ENCODE measurements at places on chromosomes 6 and 20. TPM values are rescaled to one million over a fixed set of nuclear protein-coding genes. Genes with fewer than 3 reads are reported as not detected.
A peak's percentile ranks its signal among the peaks of the same experiment; 100 is the strongest.

TRAPPC3L gene
- not detected for total RNA-seq

POPDC3 gene
- 6.0 TPM for total RNA-seq

CEBPB gene
- total RNA-seq = 22.6 TPM

FAM217B gene
- 22.8 TPM for total RNA-seq

CFAP206 gene
- total RNA-seq = not detected

RWDD2A gene
- total RNA-seq = 3.2 TPM

ZBTB9 gene
- 53.1 TPM for total RNA-seq

KHDC1L gene
- not detected for total RNA-seq

SEMG1 gene
- 2.0 TPM for total RNA-seq

DNA sequence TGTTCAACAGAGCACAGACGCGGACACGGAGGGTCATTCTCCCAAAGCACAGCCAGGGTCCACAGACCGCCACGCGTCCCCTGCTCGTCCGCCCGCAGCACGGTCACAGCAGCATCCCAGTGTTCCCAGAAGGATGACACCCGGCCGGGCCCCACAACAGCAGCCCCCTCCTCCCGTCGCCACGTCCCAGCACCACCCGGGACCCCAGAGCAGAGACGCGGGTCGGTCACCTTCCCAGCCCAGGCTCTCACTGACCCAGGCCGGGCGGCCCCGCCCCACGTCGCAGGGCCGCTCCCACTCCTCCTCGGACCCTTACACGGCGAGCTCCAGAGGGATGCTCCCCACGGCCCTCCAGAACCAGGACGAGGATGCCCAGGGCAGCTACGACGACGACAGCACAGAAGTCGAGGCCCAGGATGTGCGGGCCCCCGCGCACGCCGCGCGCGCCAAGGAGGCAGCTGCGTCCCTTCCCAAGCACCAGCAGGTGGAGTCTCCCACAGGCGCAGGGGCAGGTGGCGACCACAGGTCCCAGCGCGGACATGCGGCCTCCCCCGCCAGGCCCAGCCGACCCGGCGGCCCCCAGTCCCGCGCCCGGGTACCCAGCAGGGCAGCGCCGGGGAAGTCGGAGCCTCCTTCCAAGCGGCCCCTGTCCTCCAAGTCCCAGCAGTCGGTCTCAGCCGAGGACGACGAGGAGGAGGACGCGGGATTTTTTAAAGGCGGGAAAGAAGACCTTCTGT is 64.3 kb downstream of the FNDC1 start:
- no peak overlapping the region for H3K27ac ChIP-seq
- H3K4me3 ChIP-seq = peak overlapping the region; percentile 56
- H3K4me1 ChIP-seq = no peaks in the 10 kb centered on the region
- peak; percentile 62 for DNase-seq

DNA sequence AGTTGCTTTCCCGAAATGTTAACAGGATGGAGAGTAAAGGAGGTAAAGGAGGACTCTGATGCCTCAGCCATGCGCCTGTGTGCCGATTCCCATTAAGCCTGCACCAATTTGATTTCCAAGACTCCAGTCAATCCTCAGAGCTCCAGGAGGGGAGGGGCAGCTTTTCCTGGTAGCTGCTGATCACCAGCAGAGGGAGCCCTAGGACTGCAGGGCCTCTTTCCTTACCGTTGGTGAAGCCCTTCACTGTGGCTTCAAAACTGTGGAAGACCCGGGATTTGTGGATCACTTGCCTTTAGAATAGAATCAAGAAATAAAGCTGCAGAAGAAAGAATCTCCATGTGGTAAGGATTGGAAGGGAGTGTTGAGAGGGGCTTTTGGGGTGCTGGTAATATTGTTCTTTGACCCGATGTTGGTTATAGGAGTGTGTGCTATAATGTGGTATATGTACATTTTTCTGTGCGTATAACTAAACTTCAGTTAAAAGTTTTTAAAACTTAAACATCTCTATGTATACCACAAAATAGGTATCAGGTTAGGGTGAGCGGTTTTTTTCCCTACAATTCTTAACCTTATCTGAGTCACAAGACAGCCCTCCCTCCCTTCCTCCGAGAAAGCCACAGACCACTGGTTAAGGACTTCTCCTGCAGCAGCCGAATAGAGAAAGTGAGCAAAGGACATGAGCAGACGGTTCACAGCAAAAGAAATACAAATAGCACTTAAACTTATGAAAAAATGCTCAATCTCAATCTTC is 6.9 kb upstream of the OSER1 start:
- H3K36me3 ChIP-seq = no peaks in the 10 kb centered on the region
- no peak overlapping the region for H3K27ac ChIP-seq
- no peak overlapping the region for H3K4me3 ChIP-seq
- no peaks in the 10 kb centered on the region for H3K27me3 ChIP-seq
- peak; percentile 82 for DNase-seq

GRCh38 chr20:31560746-31561598 is 44.1 kb upstream of the ID1 start:
- no peak overlapping the region for H3K27ac ChIP-seq
- DNase-seq = no peak
- H3K4me3 ChIP-seq = no peak overlapping the region
- H3K4me1 ChIP-seq = no peaks in the 10 kb centered on the region
- H3K36me3 ChIP-seq = peaks cover 49% of the 10 kb centered on the region
- no peaks in the 10 kb centered on the region for H3K27me3 ChIP-seq

DNA sequence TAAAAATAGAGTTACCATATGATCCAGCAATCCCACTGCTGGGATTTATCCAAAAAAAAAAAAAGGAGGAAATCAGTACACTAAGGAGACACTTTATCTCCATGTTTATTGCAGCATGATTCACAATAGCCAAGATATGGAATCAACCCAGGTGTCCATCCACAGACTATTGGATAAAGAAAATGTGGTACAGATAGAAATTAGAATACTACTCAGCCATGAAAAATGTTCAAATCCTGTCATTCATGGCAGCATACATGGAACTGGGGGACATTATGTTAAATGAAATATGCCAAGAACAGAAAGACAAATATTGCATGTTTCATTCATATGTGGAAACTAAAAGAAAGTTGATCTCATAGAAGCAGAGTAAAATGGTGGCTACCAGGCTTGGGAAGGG is 75.3 kb downstream of the ERMARD start:
- H3K27me3 ChIP-seq = peaks cover 2% of the 10 kb centered on the region
- no peak for DNase-seq
- H3K4me3 ChIP-seq = no peak overlapping the region
- H3K4me1 ChIP-seq = peaks cover 5% of the 10 kb centered on the region

DNA sequence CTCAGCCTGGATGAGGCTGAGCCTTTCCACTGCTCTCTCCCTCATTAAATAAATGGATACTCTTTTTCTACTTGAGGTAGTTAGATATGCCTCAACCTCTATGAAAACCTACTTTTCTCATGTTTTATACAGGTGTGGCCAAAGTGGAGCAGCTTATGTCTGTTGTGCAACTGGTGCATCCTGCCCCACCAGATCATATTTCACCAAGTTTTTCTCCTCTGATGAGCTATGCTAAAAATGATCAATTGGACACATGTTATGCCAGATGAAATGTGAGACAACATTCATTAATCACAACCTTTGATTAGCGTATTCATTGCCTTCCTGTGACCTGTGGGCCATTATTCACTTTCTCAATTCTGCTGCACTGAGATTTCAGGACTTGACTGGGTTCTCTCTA is 106.9 kb upstream of the NEDD9 start:
- H3K4me1 ChIP-seq = no peaks in the 10 kb centered on the region
- no peak for DNase-seq
- no peaks in the 10 kb centered on the region for H3K36me3 ChIP-seq
- H3K27me3 ChIP-seq = no peaks in the 10 kb centered on the region

- H3K4me1 ChIP-seq = peaks cover 4% of the 10 kb centered on the region
- peak; percentile 73 for DNase-seq
- peaks cover 26% of the 10 kb centered on the region for H3K36me3 ChIP-seq
These were observed 96.9 kb downstream of the FAM120B start for GRCh38 chr6:170403451-170403850.

- DNase-seq = no peak
- peaks cover 11% of the 10 kb centered on the region for H3K4me1 ChIP-seq
- H3K36me3 ChIP-seq = no peaks in the 10 kb centered on the region
- H3K27ac ChIP-seq = no peak overlapping the region
These were observed 98.9 kb downstream of the FYN start for GRCh38 chr6:111774346-111774703.

GRCh38 chr20:12464036-12464435 is 544.7 kb upstream of the SPTLC3 start:
- no peaks in the 10 kb centered on the region for H3K27me3 ChIP-seq
- no peak overlapping the region for H3K27ac ChIP-seq
- peaks cover 4% of the 10 kb centered on the region for H3K4me1 ChIP-seq
- no peak for DNase-seq
- no peak overlapping the region for H3K4me3 ChIP-seq

DNA sequence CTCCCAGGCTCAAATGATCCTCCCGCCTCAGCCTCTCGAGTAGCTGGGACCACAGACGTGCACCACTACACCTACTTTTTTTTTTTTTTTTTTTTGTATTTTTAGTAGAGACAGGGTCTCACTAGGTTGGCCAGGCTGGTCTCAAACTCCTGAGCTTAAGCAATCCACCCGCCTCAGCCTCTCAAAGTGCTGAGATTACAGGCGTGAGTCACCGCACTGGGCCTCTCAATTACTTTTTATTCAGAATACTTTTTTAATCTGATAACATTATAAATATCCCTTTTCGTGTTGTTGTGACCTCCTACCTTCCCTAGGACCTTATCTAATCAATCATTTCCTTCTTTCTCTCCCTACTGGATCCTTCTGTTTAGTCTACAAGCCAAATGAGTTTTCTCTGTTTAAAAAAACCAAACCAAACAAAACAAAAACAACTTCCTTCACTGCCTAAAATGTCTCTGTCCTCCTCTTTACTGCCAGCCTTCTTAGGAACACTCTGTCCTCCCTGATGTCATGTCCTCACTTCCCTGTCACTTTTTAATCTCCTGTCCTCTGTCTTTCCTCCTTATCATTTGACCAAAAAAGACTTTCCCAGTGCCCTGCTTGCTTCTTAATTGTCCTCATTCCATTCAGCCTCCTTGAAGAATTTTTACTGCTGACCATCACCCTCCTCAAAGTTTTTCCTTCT is 85.0 kb downstream of the CAP2 start:
- no peak for DNase-seq
- no peaks in the 10 kb centered on the region for H3K27me3 ChIP-seq

GRCh38 chr6:27911956-27912446 is at the start of gene OR2B2:
Gene OR2B2 (minus strand): TSS chr6:27912396. CDS start chr6:27912319, 77 bp downstream.
- DNase-seq = no peak
- H3K4me3 ChIP-seq = no peak within 1 kb of the TSS
- H3K27me3 ChIP-seq = no peaks in the 10 kb centered on the region
- no peaks in the 10 kb centered on the region for H3K36me3 ChIP-seq

DNA sequence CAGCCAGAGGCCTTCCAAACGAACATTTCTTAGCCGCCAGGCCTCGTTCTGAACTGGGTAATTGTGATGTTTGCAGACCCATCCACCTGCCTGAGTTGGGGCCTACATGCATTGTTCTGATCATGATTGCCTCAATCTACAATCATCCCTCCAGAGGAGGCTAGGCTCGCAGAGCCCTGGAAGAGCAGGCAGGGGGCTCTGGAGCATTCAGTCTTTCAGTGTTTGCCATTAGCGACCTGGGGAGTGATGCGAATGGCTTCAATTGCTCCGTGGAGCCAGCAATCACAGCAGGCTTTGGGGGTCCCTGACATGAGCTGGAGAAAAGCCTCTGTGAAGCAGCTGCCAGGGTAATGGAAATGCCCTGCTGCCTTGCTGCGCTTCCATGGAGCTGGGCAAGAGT is 22.0 kb downstream of the SNAP25 start:
- H3K4me1 ChIP-seq = no peaks in the 10 kb centered on the region
- H3K36me3 ChIP-seq = no peaks in the 10 kb centered on the region
- DNase-seq = peak; percentile 50
- no peaks in the 10 kb centered on the region for H3K27me3 ChIP-seq

GRCh38 chr6:109372130-109372529 is 10.1 kb downstream of the CD164 start:
- no peaks in the 10 kb centered on the region for H3K27me3 ChIP-seq
- no peak overlapping the region for H3K4me3 ChIP-seq
- no peak overlapping the region for H3K27ac ChIP-seq
- no peak for DNase-seq
- H3K36me3 ChIP-seq = peaks cover 81% of the 10 kb centered on the region

- H3K4me1 ChIP-seq = 0 out of 2 replicates have a peak, but pooled peaks cover 3% of the 10 kb centered on the region
- H3K4me3 ChIP-seq = no peak overlapping the region
- no peaks in the 10 kb centered on the region for H3K27me3 ChIP-seq
- no peak overlapping the region for H3K27ac ChIP-seq
These were observed 699.3 kb downstream of the RNF144B start for GRCh38 chr6:19086480-19086879.

DNA sequence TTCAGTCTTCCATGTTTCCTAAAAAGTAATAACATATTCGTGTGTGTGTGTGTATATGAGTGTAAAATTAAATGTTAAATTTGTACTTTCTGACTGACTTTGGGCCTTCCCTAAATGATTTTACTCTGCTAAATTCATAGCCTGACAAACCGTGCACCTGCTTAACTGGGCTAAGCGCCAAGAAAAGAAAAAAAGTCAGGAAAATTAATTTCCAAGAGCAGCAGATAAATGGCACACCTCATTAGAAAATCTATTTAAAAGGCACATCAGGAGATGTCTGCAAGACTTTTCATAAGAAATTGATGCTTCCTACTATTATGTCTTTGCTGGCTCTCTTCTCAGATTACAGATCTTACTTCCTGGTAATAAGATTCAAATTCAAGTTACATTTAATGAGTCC is 72.4 kb downstream of the TRDN start:
- peaks cover 7% of the 10 kb centered on the region for H3K4me1 ChIP-seq
- DNase-seq = no peak
- H3K36me3 ChIP-seq = peaks cover 5% of the 10 kb centered on the region
- no peak overlapping the region for H3K27ac ChIP-seq
- H3K4me3 ChIP-seq = no peak overlapping the region

DNA sequence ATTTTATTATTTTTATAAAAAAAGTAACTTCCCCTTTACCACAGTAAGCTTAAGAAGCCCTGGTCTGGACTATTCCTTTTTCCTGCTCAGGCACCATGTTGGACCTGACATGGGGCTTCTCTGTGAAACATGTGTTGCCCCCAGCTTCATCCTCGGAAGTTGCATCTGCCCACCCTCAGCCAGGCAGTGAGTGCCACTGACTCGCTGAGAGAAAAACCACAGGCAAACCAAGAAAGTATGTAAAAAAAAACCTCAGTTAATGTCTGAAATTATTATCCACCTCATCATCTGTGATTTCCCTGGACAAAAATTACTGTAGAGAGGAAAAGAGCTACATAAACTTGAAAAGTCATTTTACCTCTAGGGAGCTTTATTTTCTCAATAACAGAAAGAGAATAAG is 109.9 kb upstream of the MCHR2 start:
- DNase-seq = no peak
- H3K4me1 ChIP-seq = no peaks in the 10 kb centered on the region

- H3K4me3 ChIP-seq = peak overlapping the region; percentile 86
- DNase-seq = peak; percentile 95
- H3K27me3 ChIP-seq = no peaks in the 10 kb centered on the region
- H3K4me1 ChIP-seq = no peaks in the 10 kb centered on the region
- no peak overlapping the region for H3K27ac ChIP-seq
- peaks cover under 1% of the 10 kb centered on the region for H3K36me3 ChIP-seq
These were observed 931 bp upstream of the UCKL1 start for GRCh38 chr20:63957004-63957689.

DNA sequence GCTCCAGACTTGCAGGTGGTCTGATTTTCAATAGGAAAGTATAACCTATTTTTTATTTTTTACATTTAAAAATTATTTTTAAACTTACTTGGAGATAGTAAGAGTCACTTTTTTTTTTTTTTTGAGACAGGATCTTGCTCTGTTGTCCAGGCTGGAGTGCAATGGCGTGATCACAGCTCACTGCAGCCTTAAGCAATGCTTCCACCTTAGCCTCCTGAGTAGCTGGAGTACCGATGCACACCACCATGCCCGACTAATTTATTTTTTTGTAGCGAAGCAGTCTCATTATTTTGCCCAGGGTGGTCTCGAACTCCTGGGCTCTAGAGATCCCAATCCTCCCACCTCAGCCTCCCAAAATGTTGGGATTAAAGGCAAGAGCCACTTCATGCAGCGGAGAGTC is 84.8 kb upstream of the RALY start:
- no peaks in the 10 kb centered on the region for H3K36me3 ChIP-seq
- no peaks in the 10 kb centered on the region for H3K4me1 ChIP-seq
- no peak overlapping the region for H3K4me3 ChIP-seq
- DNase-seq = no peak
